ENCODE measurements at places on chromosomes 5 and 9. TPM values are rescaled to one million over a fixed set of nuclear protein-coding genes. Genes with fewer than 3 reads are reported as not detected.

PCDHA9 gene
- total RNA-seq: not detected

CTNND2 gene
- total RNA-seq: not detected

RAB3C gene
- total RNA-seq: not detected

C5orf46 gene
- total RNA-seq: not detected

PTPRD gene
- total RNA-seq: not detected

Data from activated T-cell treated with anti-CD3 and anti-CD28 coated beads, Interleukin-2, amount 50 U/mL, for 72 hours (primary cell).